ENCODE measurements at places on chromosomes 7 and 10.

DNA sequence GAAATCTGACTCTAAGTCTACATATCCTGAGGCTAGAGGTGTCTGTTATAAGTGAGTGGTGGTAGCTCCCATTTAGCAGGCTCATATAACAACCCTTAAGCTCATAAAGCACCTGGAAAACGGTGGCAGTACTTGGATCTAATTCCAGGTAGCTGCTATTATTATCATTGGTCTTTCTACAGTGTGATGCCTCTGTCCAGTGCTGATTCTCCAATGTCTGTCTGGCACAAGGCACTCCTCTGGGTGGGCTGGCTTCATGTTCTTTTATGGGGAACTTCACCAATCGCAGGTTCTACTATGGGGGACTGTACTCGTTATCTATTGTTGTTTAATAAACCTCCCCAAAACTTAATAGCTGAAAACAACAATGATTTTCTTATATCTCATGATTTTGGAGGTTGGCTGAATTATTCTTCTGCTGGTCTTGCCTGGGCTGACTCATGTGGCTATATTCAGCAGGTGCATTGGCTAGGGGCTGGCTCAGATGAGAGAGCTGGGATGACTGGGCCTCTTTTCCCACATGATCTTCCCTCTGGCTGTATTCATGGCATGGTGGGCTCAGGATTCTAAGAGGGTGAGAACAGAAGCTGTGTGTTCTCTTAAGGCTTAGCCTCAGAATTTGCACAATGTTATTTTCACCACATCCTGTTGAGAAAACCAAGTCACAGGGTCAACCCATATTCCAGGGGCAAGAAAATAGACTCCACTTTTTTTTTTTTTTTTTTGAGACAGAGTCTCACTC, 93.0 kb upstream of the PCGF5 start:
- DNase-seq, result no peak

DNA sequence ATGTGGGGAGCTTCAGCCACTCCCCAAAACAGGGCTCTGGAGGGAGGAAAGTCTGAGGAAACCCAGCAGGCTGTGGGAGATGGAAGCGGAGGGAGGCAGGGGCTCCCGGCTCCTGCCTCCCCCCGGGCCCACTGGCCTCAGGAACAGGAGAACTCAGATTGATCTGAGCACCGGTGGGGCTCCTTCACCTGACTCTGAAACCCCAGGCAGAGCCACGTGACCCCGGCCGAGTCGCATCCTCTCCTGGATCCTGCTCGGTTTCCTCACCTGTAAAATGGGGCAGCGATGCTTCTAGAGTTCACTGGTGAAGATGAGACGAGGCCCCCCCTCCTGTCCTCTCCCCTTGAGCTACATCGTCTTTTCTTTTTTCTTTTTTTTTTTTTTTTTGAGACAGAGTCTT, 33.6 kb downstream of the TCERG1L start:
- DNase-seq, result no peak

DNA sequence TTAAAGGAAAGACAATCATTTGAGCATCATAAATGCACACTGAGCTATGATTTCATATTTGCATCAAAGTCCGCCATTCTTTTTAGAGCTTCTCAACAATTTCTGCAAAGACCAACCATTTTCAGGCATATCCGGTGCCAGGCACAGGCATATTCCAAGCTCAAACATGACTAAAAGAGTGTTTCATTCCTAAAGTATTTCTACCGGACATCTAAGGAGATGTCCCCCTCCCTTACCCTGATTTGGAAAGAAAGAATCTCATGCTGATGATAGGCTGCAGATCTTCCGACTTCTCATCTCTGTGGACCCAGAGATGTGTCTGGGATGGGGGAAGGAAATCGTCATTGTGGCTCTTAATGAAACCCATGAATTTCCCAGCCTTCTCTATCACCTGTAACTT, 600.5 kb upstream of the MGMT start:
- DNase-seq, result no peak

DNA sequence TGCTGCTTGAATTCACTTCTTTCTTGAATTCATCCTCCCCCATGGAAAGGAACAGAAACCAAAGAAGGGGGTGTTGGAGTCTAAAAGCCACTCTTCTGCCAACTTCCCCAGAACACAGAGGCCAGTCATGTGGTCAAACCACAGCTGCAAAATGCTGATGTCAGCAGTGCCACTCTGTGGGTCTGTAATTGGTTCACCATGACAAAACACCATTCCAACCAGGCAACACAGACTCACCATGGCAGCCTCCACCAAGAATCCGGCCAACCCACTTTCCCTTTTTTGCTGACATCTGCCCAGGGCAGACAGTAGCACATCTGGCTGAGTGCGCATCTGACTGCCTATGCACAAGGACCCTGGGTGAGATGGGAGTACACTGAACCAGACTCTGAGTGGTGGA, 16.8 kb downstream of the OSBPL3 start:
- DNase-seq, result no peak

DNA sequence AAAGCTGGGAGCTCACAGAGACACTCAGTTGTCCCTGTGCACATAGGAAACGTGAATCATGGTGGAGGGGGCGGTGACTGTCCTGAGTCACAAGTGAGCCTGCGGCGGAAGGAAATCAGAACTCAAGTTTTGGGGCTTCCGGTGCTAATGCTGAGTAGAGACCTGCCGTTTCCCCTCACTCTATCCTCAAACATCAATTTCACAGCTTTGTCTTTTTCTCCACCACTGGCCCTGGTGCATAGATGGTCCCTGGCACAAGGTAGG, 21.9 kb downstream of the ADCYAP1R1 start:
- no peak for DNase-seq

DNA sequence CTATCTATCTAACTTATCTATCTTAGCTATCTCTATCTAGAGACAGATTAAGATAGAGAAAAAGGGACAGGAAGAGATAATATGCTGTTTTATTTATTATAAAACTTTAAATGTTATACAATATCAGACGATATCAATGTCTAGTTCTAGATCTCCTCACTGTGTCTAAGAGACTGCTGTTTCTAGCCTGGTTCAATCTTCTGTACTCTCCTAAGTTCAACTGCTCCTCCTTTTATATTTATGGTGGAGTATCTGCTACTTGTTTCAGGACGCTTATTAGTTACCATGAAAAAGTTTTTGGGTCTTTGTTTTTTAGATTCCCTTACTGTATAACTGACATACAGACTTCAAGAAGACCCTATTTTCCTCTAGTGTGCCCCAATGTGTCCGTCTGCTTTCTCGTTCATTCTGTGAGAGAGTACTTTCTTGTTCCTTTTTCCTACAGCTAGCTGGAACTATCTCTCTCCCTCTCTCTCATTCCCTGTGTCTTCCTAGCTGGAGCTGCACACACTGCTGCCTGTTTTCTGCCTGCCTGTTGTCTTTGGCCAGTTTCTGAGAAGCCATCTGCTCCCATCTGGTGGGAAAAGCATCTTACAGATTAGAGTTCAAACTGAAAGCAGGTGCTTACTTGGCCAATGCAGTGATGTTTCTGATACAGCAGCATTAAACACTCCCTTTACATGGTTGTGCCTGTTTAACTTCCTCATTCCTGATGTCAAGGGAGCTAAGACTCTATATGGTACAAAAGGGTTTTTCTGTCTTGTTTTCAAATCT, 49.4 kb upstream of the ARL4A start:
- no peak for DNase-seq

DNA sequence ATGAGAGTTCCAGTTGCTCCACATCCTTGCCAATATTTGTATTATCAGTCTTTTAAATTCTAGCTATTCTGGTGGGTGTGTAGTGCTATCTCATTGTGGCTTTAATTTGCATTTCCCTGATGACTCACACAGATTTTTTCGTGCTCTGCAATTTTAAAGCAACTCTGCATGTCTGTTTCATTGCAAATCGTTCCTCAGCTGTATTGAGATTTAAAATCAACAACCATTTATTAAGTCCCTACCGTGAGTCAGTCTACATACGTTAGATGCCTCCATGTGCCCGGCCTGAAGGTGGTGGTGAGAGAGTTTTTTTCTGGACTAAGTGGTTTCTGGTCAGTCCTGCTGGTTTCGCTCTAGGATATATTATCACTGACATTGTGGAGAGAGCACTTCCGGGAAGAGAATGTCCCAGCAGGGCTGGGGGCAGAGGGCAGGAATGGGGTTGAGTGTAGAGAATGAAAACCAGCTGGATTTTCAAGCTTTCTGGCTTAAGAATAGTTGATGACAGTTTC, 8.4 kb upstream of the HYCC1 start:
- no peak for DNase-seq
